ENCODE measurements at places on chromosomes 3 and 15.

GRCh38 chr3:36733162-36733696 is 31.1 kb downstream of the DCLK3 start:
- no peak for DNase-seq

- no peak for DNase-seq
Measured at GRCh38 chr3:58210761-58211460, at the start of gene DNASE1L3. Gene DNASE1L3 (minus strand): TSS chr3:58210972. CDS start chr3:58210906, 66 bp downstream.

DNA sequence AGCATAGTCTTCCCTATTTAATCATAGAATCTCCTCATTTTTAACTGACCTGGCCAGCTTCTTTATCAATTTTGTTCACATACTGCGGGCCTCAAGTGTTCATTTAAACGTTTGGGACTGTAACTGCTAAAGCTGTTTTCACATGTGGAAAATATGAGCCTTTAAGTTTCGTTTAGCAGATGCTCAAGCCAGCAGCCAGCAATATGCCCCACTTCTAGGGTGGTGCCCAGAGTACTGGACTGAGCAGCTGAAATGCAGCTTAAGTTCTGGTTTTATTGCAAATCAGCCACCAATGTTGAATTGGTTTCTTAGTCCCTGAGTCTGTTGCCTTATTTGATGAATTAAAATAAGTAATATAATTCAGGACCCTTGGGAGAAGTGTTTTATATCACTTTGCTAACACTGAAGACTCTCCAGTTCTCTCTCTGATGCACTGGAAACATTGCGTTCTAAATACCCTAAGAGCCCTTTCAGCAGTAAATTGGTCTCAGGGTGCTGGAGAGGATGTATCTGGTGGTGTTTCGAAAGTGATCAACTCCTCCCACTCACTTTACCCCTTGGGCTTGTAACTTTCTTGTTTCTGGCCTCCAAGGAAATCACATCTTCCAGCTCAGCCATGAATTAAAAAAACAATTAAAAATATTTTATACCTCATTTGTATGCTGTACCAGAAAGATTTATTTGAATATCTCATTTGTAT is 61.7 kb downstream of the B3GALNT1 start:
- DNase-seq, result no peak

GRCh38 chr3:148591525-148591924 is 106.2 kb upstream of the AGTR1 start:
- no peak for DNase-seq

DNA sequence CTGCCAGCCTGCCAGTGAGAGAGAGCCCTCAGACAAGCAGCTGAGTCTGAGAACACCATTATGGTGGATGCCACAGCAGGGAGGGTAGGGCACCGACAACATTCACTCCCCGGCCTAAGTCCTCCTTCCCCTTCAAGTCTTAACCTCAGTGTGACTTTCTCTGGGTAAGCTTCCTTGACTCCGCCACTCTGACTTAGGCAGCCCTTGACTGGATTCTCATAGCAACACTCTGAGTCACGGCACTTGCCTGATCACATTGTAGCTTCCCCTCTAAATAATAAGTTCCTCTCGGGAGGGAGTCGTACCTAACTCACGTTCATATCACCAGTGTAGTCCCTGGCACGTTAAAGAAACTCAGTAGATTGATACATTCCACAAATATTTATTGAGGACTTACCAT is 180.5 kb downstream of the FOXB1 start:
- no peak for DNase-seq

GRCh38 chr3:142693136-142693853 is 30.5 kb upstream of the TRPC1 start:
- no peak for DNase-seq

Data from astrocyte of the cerebellum (primary cell).